ENCODE measurements at places on chromosomes 1 and 21.
A peak's percentile ranks its signal among the peaks of the same experiment; 100 is the strongest.

DNA sequence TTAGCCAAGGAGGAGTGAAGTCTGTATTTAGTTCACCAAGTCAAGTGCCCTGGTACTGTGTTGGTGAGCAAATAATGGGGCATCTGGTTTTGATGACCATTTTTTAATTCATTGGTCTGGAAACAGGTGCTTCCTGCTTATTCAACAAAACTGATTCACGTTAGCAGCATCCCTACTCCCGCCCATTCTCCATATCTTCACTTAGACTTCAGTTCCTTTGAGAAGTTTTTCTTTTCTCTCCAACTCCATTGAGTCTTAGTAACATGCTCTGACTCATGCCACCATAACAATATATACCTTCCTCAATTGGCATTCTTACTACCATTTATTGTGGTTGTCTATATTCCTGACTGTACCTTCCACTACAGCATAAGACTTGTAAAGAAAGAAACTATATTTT, 468.9 kb downstream of the DPYD start:
- no peak for DNase-seq

DNA sequence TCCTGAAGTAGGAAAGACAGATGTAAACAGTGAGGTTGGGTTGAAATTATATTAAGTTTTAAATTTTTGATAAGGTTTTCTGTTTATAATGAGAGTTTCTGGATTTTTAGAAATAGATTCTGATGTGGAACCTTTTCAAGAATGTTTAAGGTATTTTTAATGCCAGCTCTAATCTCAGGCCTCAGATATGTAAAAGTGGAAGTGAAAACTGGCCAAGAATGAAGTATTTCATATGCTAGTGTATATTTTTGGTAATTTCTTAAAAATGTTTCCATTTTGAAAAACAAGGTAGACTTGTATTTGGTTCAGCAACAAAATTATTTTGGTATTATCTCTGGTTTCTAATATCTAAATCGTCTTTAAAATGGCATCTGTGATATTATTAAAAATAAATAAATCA, 14.4 kb downstream of the IFNAR1 start:
- DNase-seq = no peak

- no peak for DNase-seq
Observed at GRCh38 chr1:118999348-119000071, 11.4 kb upstream of the TBX15 start.

GRCh38 chr1:168483539-168483938, 60.3 kb downstream of the XCL2 start:
- no peak for DNase-seq

- no peak for DNase-seq
Observed at GRCh38 chr1:219081943-219082925, 91.4 kb upstream of the LYPLAL1 start.

DNA sequence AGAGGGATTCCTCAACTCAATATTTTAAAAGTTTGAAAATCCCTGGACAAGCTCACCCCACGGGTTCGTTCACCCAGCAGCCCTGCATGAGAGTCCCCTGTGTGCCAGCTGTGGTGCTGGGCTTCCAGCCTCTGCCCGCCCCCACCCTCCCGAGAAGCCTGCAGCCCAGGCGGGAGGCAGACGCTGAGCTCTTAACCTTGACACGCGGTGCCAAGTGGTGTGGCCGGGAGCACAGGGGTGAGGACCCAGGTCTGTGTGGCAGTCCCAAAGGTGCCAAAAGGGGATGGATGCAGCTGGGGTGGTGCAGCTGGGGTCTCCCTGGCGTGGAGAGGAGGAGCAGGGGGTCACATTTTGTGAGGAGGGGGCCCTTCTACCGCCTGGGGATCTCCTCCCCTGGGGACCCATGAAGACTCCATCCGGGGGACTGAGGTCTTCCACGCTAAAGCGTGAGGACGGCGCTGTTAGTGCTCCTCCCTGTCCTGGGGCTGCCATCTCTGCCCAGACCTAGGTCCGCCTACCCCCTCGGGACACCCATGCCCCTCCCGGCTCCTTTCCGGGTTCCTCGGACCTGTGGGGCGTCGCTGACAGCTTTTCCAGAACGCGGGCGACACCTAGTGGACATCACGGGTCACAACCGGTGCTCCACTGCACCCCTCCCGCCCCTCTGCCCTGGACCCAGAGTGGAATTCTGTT, 12.9 kb downstream of the PLA2G2F start:
- DNase-seq = no peak

DNA sequence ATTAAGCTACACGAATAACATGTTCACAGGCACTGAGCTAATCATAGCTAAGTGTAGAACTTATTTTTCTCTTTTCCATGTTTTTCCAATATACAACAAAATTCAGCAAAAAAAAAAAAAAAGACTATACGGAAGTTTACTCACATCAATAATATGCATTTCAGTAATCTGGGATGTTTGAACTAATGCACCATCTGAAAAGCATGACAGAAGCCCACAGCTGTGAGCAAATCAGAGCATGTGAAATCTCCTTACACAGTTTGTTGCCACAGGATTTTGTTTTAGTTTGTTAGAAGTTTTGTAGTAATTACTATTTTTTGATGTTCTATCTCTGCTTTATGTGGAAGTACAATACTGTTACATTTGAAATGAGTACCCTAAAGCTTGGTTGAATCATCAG, 1051.7 kb downstream of the TTLL7 start:
- DNase-seq = no peak

- no peak for DNase-seq
Observed at GRCh38 chr1:212487774-212488435, 55.2 kb downstream of the NENF start.

DNA sequence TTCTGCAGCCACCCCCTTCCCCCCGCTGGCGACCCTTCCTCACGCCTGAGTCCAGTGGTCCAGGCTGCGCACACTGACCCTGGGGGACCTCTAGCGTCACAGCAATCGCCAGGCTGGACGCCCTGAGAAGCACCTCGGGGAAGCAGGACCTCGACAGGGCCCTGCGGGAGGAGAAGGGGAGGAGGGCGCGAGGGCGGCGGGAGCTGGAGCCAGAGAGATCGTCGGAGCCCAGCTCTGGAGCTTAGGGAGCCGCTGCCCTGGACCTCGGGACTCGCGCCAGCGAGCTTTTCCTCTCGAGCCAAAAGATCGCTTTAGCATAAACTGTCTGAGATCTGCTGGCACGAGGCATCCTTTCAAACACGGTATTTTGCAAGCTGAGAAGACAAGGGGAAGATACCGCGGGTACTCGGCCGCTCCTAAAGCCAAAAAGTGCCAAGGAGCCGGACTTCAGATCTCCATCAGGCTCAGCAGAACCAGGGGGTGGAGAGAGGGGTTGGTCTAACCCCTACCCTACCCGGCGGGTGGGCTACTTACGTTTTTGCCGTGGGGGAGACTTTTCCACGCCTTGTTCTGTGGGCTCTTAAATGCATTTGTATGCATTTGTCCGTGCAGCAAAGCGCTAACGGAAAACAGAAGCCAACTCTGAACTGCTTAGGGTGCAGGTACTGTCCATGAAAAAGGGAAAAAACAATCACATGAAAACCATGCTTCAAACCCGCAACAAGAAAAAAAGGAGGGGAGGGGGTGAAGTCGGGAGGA, 586 bp downstream of the COL24A1 start:
- DNase-seq = no peak

- no peak for DNase-seq
Observed at GRCh38 chr21:38667291-38667870, 138.3 kb upstream of the ETS2 start.

GRCh38 chr1:246492611-246493245, 14.4 kb downstream of the SMYD3 start:
- DNase-seq = no peak

- no peak for DNase-seq
Observed at GRCh38 chr1:178614286-178614685, 101.4 kb downstream of the TEX35 start.

GRCh38 chr1:154334079-154335024, 9.0 kb downstream of the ATP8B2 start:
- no peak for DNase-seq

DNA sequence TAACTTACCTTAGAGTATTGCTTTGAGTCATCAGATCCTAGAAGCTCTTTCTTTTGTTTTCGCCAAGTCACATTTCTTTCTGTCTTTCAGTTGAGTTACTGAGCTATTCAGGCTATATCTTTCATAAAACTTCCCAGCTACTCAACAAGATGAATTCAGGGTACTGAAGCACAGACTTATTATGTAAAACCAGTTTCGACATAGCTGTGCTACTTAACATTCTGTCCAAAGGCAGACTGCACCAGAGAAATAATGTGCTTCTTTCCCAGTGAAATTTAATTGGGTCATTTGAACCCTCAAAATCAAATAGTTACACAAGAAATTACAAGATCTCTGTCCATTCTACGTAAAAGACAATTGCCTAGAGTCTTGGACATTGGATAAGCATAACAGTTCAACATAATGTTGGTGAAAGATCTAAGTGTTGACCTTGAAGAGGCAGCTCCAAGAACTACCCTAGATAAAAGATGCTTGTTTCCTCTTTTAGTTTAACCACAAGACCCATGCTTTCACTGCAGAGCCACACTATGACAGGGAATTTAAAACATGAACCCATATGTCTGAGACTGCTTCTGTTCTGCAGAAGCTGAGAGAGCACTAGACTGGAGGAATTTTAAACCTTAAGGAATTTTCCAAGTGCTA, 163.2 kb downstream of the LRRC40 start:
- peak; percentile 46 for DNase-seq

DNA sequence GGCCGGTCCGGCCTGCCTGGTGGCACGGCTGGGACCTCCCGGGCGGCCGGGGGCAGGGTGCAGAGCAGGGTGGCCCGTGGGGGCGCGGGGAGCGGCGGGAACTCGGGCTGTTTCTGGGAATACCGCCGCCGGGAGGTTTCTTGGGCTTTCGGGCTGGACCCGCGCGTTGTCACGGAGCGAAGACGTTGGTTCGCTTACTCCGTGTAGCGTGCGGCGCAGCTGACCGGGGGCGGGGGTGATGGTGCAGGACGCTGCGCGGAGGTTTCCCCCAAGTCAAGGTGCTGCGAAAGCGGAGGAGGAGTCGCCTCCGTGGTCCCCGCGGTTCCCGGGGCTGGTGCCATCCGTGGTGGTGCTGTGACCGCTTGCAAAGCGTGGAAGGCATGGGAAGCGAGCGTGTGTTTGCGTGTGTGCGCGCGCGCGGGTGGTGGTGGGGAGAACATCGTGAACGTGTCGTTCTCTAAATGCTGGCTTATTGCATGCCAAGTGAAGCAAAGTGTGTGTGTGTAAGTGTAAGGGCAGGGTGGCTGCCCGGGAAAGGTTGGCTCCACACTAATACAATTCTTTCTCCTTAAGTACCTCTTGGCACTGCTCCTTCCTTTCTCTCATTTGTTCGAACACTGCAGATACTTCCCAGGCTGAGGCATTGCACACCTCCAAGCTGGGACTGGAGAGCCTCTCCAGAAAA, 1.1 kb downstream of the RYR2 start:
- no peak for DNase-seq

DNA sequence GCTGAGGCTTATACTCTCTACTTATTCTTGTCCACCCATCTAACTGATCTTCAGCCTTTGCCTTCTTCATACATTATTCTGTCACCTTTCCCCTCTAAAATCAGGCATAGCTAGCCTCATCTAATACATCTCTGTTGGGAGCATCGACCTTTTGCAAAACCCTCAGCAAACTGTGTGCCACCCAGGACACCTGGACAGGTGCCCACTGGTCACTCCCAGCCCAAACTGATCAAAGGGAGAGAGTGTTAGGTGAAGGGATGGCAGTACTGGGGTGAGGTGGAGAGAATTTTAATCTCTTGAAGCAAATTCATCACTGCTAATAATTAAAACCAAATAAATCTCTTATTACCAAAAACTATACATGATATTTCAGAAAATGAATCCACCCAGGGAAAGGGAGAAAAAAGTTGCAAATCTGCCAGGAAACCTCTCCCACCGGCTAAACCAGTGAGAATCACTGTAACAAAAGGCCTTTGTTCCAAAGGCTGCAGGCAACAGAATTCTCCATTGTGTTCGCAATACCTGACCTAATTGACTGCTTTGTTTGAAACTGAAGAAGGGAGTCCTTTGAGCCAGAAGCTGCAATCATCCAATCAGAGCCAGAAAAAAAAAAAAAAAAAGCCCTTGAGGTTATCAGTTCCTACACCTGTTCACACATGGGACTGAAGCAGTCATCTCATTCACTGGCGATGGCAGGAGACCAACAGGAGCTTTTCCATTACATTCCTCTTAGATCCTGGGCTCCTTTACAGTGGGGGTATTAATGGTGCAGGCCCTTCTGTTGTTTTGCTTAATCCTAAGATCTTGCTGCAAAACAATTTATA, 172.6 kb downstream of the APP start:
- DNase-seq = no peak

GRCh38 chr1:103576065-103576464, 4.7 kb downstream of the AMY2B start:
- no peak for DNase-seq

GRCh38 chr1:109610609-109611307, 8.7 kb downstream of the GNAT2 start:
- no peak for DNase-seq

DNA sequence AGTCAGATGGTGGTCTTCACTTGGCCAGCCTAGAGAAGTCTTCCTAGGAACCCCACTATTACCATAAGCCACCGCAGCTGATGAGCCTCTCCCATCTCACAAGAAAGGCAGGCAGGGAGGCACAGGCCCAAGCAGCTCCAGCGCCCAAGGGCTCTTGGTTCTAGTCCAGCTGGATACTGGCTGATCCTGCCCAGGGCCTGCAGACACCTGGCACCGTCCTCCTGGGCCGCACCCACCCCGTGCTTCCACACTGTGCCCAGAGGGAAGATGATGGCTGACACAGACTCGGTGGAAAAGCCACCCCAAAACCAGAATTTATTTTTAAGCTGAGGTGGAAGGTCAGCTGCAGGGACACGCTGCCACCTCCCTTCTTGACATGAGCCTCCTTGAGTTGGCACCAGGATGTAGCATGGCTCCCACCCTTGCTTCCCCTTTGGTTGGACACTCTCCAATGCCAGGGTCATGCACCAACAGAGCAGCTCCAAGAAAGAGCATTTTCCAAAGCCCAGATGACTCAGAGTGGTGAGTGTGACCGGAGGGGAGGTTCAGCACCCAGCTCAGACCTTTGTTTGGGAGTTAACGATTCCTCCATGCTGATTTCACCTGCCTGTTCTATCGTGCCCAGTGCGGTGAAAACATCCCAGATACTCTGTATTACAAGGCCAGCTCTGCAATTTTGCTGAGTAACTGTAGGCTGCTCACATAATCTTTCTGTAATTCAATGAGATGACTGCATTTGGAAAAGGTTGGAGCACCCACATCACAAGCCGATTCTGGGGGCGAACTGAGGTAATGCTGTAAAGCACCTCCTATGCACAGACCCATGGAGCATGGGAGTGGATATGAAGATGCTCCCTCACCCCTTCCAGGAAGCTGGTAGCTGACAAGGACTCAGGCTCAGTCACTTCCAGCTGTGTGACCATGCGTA, 63.1 kb upstream of the SLC2A1 start:
- DNase-seq = no peak

GRCh38 chr1:86175756-86176155, 19.2 kb upstream of the COL24A1 start:
- DNase-seq = no peak

GRCh38 chr1:29271724-29272123, 35.4 kb downstream of the PTPRU start:
- DNase-seq = no peak
